Activated CD4-positive, CD25-positive, alpha-beta regulatory T cell (primary cell): ENCODE measurements at places on chromosomes 6 and 20.

GRCh38 chr6:37221585-37222124 is 35.9 kb upstream of the TBC1D22B start:
- no peak for DNase-seq

- DNase-seq: no peak
These were observed 598.4 kb upstream of the MARCKS start for GRCh38 chr6:113258771-113259170.

DNA sequence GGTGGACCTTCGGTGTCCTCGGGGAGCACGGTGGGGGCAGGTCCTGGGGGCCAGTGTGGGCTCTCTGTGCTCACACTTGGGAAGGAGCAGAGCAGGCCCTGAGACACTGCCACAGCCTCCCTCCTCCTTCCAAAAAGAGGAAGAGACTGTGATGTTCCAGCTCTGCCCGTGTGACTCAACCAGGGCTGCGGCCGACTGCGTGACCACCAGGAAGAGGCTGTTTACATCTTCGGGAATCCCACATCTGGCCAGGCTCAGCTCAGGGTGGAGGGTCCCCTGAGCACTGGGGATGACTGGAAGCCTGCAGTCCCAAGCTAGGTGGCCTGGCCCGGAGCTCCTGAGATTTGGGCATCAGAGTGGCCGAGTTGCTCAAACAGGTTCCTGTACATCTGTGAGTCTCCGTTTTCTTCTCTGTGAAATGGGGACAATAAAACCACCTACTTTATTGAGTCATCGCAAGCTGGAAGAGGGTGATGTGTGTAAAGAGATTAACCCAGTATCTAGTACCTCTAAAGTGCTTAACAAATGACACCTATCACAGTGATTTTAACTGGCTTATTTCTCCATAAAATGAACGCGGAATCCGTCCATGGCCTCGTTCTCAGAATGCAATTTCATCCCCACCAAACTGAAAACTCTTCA is 242.1 kb downstream of the DLL1 start:
- DNase-seq: no peak

GRCh38 chr6:39330476-39330875 is 8.0 kb upstream of the KCNK16 start:
- DNase-seq: no peak

DNA sequence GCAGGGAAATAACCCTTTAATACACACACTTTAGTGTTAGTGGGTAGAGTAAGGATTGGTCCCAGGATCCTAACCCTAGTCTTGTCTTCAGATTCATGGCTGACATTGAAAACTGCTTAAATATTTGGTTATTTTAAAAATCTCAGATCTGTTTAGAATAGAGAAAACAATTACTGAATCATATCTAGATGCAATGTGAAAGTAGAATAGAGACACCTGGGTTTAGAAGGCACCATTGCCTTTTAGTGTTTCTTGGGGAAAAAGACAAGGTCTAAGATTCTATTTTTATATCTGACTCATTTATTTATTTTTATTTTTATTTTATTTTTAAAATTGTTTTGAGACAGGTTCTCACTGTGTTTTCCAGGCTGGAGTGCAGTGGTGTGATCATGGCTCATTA is 6.0 kb downstream of the DDX43 start:
- no peak for DNase-seq

- no peak for DNase-seq
These were observed 22.8 kb downstream of the SLC17A9 start for GRCh38 chr20:62975251-62975760.

DNA sequence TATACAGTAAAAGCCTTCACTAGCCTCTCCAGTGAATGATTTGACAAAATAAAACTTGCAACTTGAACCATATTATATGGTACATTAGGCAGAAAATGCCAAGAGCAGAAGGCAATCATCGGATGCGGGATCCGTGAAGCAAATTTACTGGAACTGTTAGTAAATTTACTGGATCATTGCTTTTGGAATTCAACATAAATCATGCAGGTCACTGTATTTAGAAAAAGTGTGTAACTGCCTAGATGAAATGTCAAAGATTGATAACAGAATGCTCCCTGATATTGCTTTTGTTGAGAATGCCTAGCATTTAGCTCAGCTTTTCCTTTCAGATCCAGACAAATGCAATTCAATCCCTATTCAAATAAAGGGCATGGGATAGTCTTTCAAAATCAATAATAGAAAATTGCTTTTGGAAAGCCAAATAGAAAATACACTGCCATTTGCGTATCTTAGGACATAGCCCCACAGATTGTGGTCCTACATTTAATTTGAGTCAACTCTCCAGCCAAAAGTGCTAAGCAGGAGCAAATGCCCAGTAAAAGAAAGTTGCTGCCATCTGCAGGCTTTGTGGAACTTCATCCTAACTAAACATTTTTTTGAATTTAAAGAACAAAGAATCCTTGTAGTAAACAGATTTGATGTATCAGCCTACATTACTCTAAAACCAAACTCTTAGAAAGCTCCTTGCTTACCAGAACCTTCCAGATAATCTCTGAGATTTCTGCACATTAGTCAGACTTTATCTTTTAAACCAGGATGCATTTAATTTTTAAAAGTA is 109.5 kb upstream of the HSF2 start:
- no peak for DNase-seq

DNA sequence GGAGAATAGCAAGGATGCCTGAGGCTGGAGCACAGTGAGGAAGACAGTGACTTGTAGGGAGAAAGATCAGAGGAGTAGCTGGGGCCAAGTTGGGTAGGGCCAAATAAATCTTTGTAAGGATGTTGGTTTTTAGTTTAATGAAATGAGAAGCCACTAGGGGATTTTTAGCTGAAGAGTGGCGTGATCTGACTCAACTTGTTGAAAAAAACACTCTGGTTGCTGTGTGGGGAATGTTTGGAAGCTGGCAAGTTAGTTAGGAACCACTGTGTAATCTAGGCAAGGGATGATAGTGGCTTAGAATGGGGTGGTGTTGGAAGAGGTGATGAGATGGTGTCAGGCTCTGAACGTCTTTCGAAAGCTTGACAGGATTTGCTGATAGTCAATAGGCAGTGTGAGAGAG is 176.1 kb upstream of the HDDC2 start:
- no peak for DNase-seq

GRCh38 chr20:5766085-5766764 is 16.0 kb downstream of the SHLD1 start:
- DNase-seq: no peak

DNA sequence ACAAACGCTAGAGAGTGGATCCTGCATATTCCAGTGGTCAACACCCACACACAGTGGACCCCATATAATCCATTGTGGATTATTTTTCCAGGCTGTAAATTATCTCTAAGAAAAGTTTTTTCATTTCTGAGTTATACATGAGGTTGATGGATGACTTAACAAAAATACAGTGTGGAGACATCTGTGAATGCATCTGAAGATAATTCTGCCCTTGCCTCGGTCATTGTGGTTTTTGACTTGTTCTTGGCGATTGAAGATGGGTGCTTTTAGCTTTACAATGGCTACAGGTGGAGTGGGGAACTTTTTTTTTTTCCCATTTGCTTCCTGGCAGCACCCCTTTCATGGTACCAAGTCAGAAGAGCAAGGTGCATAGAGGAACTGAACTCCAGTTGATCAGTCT is 242.7 kb downstream of the MYLK4 start:
- DNase-seq: no peak

- DNase-seq: no peak
These were observed 68.2 kb downstream of the PRDM1 start for GRCh38 chr6:106154326-106154725.

GRCh38 chr6:104686550-104687175 is 173.1 kb downstream of the HACE1 start:
- DNase-seq: no peak

DNA sequence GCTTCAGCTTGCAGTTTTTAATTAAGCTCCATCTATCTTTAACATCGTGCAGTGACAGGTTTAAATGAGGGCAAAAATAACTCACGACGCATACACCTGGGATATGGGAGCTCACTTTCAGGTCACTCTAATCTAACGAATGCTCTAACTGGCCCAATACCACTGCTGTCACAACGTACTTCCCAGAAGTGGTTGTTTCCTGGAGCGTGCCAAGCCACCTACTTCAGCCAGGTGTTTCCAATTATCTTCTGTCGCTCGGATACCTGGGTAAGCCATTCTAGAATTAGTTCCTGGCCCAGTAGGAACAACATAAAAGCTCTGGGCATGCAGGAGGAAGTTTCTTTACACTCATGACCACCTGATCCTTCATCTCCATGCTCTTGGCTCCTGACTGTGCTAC is 147.4 kb downstream of the FOXC1 start:
- DNase-seq: no peak

- DNase-seq: no peak
These were observed 36.2 kb upstream of the DSP start for GRCh38 chr6:7505189-7505699.

DNA sequence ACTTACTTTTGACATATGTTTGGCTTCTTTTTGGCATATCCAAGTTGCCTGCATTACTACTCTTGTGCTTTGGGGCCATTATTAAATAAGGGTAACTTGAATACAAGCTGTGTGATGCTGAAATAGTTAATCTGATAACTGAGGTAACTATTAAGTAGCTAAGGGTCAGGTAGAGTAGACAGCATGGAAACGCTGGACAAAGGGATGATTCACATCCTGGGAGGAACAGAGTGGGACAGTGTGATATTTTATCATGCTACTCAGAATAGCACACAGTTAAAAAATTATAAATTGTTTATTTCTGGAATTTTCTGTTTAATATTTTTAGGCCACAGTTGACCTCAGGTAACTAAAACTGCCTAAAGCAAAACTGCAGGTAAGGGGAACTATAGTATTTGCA is 483.9 kb downstream of the RFPL4B start:
- no peak for DNase-seq

DNA sequence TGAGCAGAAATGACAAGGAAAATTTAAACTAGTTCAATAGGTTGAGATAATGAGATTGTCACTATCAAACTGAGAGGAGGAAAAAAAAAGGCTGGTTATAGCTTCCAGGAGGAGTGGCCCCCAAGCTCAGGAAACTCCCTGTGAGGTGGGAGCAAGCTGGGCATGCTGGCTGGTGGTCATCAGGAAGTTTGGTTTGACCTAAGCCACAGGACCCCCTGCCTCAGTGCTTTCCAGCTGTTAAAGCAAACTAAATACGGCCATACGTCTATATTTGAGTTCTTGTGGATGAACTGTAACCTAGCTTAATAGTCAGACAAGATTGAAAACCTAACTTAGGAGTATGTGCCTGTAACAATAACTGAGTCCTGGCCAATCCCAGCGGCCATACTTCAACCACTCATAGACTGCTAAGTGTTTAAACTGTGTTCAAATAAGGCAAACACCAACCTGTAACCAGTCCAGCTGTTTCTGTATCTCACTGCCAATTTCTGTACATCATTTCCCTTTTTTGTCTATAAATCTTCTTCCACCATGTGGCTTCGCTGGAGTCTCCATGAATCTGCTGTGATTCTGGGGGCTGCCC is 24.6 kb upstream of the ZBTB24 start:
- DNase-seq: no peak
